Fibroblast of mammary gland (primary cell): ENCODE measurements at places on chromosomes 12 and 14.

GRCh38 chr14:62307844-62308243, 545.6 kb downstream of the SNAPC1 start:
- DNase-seq, result no peak

GRCh38 chr14:91229743-91230200, 14.7 kb downstream of the GPR68 start:
- DNase-seq, result peak; percentile 66

DNA sequence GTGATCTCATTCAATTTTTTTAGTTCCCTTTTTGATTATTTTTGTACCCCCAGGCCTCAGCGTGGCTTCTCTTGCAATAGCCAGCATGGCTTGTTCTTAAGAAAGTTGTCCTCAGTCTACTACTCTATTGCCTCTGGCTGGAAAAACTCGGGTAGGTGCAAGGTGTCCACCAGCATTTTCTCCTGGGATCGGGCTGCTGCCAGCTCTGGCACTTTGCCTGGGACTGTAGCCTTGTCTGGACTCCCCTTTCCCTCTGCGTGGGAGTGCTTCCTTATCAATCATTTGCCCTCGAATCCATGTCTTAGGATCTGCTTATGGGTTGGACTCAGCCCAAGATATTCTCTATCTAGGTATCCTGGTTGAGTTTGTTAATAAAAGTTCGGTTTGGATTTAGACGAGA, 773.4 kb downstream of the DIO2 start:
- no peak for DNase-seq

DNA sequence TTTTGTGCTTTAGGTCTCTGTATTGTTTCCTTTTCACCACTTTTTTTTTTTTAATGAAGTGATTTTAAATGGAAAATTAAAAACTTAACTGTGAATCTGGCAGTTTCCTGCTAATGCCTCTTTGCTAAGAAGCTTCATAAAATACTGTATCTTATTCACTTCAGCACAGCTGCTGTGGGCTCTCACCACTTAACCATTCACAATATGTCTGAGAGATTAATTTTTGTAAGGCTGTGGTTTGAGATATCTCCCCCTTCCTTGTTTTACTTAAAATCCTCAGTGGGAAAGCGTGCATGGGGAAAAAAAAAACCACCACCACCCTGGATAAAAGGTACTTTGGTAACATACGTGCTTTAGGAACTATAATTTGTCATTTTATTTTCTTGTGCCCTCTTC, 115.9 kb downstream of the ETV6 start:
- no peak for DNase-seq

GRCh38 chr12:113093409-113094101, 37.0 kb downstream of the DTX1 start:
- DNase-seq, result no peak

GRCh38 chr12:118690506-118690905, 290.8 kb upstream of the SRRM4 start:
- DNase-seq, result no peak

DNA sequence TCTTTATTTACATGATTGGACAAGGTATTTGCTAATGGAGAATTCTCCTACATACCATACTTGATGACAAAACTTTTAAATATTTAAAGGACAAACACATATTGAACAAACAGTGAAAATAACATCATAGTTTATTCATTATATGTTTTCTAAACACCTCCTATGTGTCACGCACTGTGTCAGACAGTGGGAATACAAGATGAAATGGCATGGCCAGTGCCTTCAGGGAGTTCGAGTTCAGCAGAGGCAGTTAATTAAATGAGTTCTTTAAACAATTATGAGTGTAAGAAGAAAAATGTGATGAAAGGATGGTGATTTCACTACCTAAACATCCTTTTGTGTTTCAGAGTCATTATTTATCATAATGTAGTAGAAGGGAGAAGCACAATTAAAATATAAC, 159.8 kb downstream of the KCNH5 start:
- DNase-seq, result no peak

- no peak for DNase-seq
These were observed 23.2 kb upstream of the PARP11 start for GRCh38 chr12:3896356-3896755.

DNA sequence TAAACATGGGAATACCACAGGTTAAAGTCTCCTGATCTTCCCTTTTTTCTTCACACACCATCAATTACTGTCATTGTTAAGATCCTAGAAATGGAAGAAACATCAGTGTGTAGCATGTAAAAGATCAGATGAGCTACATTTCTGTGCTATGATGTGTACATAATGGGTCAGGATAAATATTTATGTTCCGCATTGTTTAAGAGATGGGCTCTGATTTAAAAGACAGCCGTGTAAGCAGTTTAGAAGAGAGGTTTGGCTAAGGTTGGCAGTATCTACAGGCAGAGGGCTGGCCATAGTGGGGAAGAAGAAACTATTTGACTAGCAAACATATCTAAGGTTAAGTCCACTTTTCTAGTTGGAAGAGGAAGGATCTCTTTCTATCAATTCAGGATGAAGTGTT, 49.4 kb downstream of the LRRC9 start:
- DNase-seq, result peak; percentile 44

GRCh38 chr14:34354556-34354955, 107.5 kb downstream of the SPTSSA start:
- peak; percentile 73 for DNase-seq

GRCh38 chr12:90301561-90302133, 593.0 kb upstream of the ATP2B1 start:
- DNase-seq, result peak; percentile 12

- no peak for DNase-seq
These were observed 13.6 kb downstream of the GPX2 start for GRCh38 chr14:64929014-64929359.

DNA sequence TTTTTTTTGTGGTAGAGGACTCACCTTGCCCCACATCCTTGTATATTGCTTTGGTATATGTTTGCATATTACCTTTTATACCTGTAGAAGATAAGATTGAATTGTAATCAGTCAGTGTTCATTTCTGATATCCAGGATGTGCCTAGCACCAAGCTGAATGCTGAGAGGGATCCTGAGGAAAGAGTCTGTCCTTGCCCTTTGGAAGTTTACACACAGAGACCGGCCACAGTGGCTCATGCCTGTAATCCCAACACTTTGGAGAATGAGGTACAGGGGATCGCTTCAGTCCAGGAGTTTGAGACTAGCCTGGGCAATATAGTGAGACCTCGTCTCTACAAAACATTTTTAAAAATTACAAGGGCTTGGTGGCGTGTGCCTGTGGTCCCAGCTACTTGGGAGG, 8.4 kb downstream of the ACVR1B start:
- no peak for DNase-seq

- no peak for DNase-seq
These were observed 11.4 kb downstream of the PLEKHG6 start for GRCh38 chr12:6321905-6322304.

GRCh38 chr12:51307655-51308593, 16.1 kb downstream of the BIN2 start:
- DNase-seq, result peak; percentile 91

GRCh38 chr12:109822951-109823411, 10.2 kb downstream of the TRPV4 start:
- no peak for DNase-seq

DNA sequence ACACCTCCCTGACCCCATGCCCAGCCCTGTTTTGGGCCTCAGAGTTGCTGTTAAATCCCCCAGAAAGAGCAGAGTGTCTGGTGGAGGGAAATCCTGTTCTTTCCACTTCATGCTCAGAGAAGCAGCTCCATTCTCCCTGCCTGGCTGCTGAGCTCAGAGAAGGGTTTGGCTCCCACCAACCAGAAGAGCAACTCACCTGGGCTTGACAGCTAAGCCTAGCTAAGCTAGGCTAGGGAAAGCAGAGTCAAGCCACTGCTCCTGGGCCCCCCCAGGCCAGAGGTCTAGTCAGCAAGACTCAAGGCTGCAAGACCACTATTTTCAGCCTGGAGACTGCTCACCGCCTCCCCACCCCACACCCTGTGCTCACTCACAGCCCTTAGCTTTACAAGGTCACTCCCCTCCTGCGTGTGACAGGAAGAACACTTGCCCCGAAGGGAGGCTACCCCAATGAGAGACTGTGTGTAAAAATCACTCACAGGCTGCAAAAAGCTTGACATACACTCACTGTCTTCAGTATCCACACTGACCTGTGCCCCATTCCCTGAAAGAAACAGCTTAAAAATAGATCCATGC, 13.5 kb downstream of the GSC start:
- no peak for DNase-seq

DNA sequence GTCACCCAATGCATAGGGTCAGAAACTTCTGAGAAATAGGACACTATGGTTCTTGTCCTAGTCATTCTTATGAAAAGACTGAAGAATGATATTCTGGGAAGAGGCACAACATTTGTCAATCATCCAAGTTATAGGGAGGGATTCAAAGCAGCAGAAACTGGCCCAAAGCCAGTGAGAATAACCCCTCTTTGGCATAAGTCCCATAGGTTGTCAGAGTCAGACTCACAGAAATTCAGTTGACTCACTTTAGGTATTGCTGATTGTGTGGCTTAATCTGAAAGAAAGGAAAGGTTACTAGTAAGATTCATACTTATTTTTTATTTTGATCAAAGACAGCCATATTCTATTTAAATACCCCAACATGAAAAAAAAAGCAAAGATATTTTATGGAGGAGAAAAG, 151.0 kb downstream of the SRGAP1 start:
- no peak for DNase-seq

DNA sequence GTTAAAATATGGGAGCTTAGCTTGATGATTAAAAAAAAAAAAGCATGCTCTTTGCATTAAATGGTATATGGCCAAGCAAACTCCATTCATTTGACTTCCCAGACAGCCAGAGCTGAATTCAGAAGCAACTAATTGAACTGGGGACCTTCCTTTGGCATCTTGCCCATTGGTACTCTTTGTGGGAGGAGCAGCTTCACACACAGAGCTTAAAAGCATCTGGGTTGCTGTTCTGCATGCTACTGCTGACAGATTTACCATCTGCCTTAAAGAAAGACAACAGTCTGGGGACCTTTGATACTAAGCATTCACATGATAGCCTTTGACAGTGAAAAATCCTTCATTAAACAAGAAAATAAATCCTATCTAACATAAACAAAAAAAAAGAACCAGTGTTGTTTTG, 977.9 kb downstream of the TMTC2 start:
- no peak for DNase-seq

GRCh38 chr12:95202691-95203486, 14.4 kb downstream of the FGD6 start:
- peak; percentile 37 for DNase-seq

- DNase-seq, result no peak
These were observed 2.0 kb downstream of the RMST start for GRCh38 chr12:97464385-97465321.

- DNase-seq, result peak; percentile 12
These were observed 110.2 kb downstream of the RASSF9 start for GRCh38 chr12:85725991-85726390.

DNA sequence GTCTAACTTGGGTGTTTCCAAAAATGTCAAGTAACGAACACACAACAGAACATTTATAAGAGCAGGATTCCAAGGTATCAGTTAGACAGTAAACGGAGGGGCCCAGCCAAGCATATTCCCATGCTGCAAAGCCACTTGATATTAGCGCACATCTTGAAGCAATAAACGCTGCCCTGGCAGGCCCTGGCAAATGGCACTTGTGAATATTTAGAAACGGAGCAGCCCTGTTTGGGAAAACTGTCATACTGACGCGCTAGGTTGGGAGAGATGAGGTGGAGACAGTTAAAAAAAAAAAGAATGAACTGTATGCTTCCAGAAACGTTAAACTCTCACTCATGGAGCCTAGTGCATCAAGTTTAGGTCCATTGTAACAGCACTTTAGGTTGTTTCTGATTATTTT, 9.3 kb downstream of the DGLUCY start:
- no peak for DNase-seq

DNA sequence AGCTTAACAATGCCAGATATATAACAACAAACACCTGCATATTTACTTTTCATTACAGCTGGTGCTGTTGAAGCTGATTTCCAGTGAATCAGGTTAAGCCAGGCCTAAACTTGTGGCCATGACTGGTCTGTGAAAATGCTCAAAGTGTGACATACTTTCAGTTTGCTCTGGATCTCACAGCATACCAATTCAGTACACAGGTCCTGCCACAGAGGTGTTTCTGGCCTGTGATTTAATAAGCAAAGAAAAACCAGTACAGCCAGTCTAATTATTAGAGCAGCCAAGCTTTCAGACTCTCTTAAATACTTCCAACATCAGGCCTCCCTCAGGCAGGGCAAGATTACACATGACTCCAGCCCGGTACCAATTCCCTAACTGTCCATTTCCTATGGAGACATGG, 27.4 kb upstream of the TMCC3 start:
- DNase-seq, result no peak

- peak; percentile 36 for DNase-seq
These were observed 126.9 kb downstream of the KTN1 start for GRCh38 chr14:55706893-55707292.

DNA sequence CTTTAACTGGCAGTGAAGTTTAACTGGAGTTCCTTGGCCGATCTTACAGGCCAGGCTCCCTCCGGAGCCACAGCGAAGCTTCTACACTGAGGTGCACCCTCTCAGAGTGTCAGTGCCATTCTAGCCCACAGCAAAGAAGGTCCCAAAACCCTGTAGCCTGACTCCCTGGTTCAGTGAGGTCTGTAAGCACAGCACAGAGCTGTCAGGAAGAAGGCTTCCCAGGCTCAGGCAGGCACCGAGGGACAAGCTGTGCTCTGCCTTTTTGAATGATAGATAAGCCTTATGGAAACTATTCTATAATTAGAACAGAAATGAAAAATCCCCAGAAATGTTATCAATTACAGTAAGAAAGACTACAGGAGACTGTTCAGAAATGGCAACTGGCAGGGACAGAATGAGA, 40.2 kb downstream of the MOK start:
- DNase-seq, result no peak

- DNase-seq, result peak; percentile 99
These were observed 129.3 kb downstream of the ZFP36L1 start for GRCh38 chr14:68663385-68664076.

DNA sequence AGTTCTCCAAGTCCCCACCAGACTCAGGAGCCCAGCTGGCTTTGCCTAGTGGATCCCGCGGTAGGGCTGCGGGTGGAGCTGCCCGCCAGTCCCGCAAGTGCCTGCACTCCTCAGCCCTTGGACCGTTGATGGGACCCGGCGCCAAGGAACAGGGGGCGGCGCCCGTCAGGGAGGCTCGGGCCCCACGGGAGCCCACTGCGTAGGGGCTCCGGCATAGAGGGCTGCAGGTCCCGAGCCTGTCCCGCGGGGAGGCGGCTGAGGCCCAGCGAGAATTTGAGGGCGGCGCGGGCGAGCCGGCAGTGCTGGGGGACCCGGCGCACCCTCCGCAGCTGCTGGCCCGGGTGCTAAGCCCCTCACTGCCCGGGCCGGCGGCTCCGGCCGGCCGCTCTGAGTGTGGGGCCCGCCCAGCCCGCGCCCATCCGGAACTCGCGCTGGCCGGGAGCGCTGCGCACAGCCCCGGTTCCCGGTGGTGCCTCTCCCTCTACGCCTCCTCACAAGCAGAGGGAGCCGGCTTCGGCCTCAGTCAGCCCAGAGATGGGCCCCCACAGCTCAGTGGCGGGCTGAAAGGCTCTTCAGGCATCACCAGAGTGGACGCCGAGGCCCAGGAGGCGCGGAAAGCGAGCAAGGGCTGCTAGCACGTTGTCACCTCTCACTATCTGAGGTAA, 452.4 kb upstream of the LRFN5 start:
- no peak for DNase-seq
